Endodermal cell (in vitro differentiated cells): ENCODE measurements at places on chromosomes 1 and 21. TPM values are rescaled to one million over a fixed set of nuclear protein-coding genes. Genes with fewer than 3 reads are reported as not detected.

DNA sequence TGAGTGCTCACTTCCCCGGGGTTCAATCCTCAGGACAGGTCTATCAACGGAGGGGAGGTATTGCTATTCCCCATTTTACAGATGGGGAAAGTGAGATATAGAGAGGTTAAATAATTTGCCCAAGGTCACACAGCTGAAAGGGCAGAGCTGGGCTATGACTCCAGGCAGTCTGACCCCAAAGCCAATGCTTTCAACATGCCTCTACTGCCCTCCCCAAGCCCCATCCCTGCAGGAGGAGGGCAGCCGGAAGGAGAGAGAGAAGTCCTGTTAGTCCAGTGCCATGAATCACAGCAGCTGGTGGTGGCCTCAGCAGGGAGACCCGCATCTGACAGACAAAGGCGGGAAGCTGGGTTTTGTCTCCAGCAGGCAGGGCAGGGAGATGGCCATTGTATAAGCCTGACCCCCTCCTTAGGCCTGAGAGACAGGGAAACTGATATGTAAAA lies 20.0 kb upstream of the CLIC4 start:
- H3K36me3 ChIP-seq, result no peaks in the 10 kb centered on the region
- H3K4me3 ChIP-seq, result no peak overlapping the region
- H3K27ac ChIP-seq, result peak overlapping the region; percentile 67
- peak; percentile 95 for DNase-seq
- no peaks in the 10 kb centered on the region for H3K27me3 ChIP-seq

DNA sequence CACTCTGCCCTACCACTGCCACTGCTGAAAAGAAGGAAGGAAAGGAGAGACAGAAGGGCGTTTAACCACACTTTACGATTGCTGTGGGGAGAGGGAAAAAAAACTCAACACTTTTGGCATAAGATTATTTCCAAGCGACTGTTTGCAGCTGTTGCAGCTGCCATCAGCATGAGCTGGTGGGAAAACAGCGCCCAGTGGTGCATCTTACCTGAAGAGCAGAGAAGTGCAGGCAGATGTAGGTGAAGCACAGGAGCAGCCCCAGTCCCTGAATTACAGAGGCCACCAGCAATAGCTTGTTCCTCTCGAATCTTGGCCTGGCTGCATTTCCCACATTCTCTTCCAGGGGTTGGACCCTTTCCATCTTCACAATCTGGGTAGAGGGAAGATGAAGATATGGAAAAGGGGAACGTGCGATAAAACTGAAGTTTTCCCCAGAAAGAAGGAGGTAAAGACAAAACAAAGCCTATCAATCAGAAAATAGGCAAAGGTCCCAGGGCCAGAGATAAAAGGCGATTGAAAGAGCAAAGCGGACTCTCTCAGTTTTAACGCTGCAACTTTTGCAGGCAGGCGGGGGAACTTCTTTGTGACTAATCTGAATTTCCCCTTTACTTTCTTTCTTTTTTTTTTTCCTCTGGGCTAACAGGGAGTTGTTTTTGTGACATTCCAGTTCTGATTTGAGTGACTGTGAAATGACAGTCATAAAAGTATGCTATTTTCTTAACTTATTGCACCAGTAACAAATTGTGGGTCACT lies at the start of gene TNFSF4:
Gene TNFSF4, minus strand, starts transcription at position 516 of the 753 bp plus-strand sequence. Its CDS starts 155 bp downstream, at position 361.
- no peak within 1 kb of the TSS for H3K4me3 ChIP-seq
- peaks cover 9% of the 10 kb centered on the region for H3K4me1 ChIP-seq
- no peaks in the 10 kb centered on the region for H3K36me3 ChIP-seq
- H3K27me3 ChIP-seq, result no peaks in the 10 kb centered on the region
- no peak within 1 kb of the TSS for H3K27ac ChIP-seq
- no peak for DNase-seq

GRCh38 chr1:39196244-39197215 lies 8.0 kb upstream of the MACF1 start:
- H3K27ac ChIP-seq, result no peak overlapping the region
- no peak for DNase-seq
- no peaks in the 10 kb centered on the region for H3K36me3 ChIP-seq
- H3K27me3 ChIP-seq, result no peaks in the 10 kb centered on the region
- no peaks in the 10 kb centered on the region for H3K4me1 ChIP-seq
- no peak overlapping the region for H3K4me3 ChIP-seq

GRCh38 chr1:207670997-207671396 lies 26.1 kb downstream of the CR1L start:
- no peaks in the 10 kb centered on the region for H3K4me1 ChIP-seq
- H3K4me3 ChIP-seq, result no peak overlapping the region
- DNase-seq, result no peak
- H3K27me3 ChIP-seq, result peaks cover 31% of the 10 kb centered on the region
- no peaks in the 10 kb centered on the region for H3K36me3 ChIP-seq

DNA sequence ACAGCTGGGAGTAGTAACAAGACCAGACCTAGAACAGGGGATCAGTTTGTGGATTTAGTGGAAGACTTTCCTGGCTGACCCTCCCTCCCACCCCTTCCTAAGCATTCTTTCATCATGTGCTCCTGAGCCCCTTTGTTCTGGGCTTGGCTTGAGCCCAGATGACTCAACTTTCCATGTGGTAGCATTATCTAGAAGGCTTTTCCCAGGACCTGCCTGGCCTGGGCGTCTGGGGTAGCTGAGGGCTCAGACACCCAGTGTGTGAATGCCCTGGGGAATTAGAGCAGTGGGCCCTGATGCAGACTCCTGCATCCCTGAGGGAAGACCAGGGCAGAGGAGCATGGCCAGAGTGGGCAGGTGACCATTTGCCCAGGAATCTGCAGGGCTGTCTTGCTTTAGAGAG lies 44.1 kb upstream of the TSPAN2 start:
- no peaks in the 10 kb centered on the region for H3K27me3 ChIP-seq
- H3K4me3 ChIP-seq, result no peak overlapping the region
- no peak overlapping the region for H3K27ac ChIP-seq
- no peak for DNase-seq

DNA sequence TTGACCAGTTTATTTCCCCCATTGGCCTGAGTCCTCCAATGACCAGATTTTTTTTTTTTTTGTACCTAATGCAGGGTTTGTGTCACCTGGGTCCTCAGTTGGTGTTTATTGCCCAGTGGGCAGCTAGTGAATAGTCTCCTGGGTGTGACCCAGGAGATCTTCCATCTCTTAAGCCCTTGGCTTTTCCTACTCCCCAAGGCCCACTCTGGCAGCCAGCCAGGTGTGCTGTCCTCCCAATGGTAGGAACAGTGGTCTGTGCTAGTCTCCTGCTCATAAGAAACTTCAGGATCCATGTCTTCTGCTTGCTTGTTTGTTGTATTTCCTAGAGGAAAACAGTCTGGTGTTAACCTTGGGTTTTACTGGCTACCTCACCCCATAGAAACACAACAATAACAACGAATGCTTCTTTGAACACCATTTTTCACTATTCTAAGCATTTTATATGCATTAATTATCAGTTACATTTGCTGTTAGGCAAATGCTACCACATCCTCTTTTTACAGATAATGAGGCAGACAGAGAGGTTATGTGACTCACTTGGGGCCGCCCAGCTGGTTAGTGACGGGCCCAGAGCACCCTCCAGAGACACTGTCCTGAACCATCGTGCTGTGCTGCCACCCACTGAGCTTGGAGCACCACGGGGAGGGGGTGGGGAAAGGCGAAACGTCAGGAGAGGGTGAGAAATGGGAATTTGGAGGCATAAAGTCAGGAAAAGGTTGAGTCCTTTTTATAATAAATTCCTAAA lies 107.5 kb downstream of the HIVEP3 start:
- no peak overlapping the region for H3K4me3 ChIP-seq
- DNase-seq, result no peak
- H3K36me3 ChIP-seq, result no peaks in the 10 kb centered on the region
- no peak overlapping the region for H3K27ac ChIP-seq
- H3K4me1 ChIP-seq, result no peaks in the 10 kb centered on the region

GRCh38 chr21:44989943-44990780 lies 50.3 kb downstream of the SLX9 start:
- no peaks in the 10 kb centered on the region for H3K36me3 ChIP-seq
- H3K4me1 ChIP-seq, result no peaks in the 10 kb centered on the region
- no peak overlapping the region for H3K4me3 ChIP-seq
- no peak for DNase-seq
- no peak overlapping the region for H3K27ac ChIP-seq
- no peaks in the 10 kb centered on the region for H3K27me3 ChIP-seq

DNA sequence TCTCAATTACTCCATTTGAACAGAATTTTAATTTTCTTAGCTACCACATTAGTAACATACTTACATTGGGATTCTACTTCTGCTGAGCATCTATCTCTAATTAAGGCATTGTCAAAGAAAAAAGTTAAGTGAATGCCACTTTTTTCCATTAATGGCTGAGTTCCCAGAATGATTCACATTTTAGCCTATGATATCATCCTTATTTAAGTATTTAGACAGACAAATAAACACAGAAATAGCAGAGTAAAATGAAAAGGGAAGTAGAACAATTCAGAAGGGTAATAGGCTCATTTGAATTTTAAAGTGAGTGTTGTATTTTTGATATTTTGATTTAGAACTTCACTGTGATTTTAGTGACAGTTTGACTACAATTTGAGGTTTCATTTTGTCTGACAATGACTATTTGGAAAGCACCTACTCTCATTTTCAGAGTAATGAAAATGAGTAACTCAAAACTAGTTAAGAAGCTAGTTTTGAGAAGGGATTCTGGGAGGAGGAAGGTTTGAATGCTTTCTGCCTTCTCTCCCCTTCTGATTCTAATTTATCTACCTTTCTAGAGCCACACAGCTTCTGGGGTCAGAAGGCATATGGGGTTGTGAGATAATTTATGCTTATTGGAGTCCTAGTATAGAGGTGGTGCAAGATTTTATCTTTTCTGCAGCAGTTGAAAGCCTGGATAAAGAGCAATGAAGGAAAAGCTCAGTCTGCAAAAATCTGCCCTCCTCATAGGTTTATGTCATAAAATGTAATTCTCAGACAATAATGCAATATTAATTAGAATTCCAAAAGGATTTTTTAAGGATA lies 15.5 kb downstream of the LYPLAL1 start:
- H3K4me3 ChIP-seq, result no peak overlapping the region
- DNase-seq, result no peak
- H3K36me3 ChIP-seq, result no peaks in the 10 kb centered on the region
- no peak overlapping the region for H3K27ac ChIP-seq
- no peaks in the 10 kb centered on the region for H3K4me1 ChIP-seq

GRCh38 chr21:18148401-18148800 lies 96.2 kb upstream of the CHODL start:
- no peak for DNase-seq
- no peaks in the 10 kb centered on the region for H3K36me3 ChIP-seq
- no peaks in the 10 kb centered on the region for H3K27me3 ChIP-seq
- H3K4me1 ChIP-seq, result no peaks in the 10 kb centered on the region

DNA sequence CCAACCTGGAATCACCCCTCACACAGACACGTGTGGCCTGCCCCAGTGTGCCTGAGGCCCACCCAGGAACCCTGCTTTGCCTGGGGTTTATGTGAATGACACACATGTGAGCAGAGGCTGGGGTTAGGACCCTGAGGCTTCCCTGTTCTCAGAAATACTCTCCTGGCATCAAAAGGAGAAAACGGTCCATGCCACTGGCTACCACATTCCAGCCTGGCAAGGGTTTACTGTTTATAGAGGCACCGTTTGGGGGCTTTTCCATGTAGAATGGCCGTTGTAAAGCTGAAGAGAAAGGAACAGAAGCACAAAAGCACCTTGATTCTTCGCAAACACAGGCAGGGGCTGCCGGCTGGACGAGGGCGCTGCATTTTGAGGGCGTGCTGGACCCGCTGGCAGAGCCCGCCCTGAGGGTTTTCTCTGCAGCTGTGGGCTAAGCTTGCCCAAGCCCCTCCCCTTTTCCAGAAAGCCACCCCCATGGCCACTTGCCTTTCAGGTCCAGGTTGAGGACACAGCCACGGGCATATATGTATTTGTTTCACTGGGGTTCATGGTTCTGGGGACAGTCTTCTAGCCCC lies 13.0 kb downstream of the TFF3 start:
- no peak overlapping the region for H3K4me3 ChIP-seq
- no peak for DNase-seq
- no peaks in the 10 kb centered on the region for H3K27me3 ChIP-seq
- H3K4me1 ChIP-seq, result peaks cover 11% of the 10 kb centered on the region
- no peak overlapping the region for H3K27ac ChIP-seq

- H3K27ac ChIP-seq, result no peak overlapping the region
- H3K36me3 ChIP-seq, result peaks cover 85% of the 10 kb centered on the region
- H3K27me3 ChIP-seq, result no peaks in the 10 kb centered on the region
- no peak for DNase-seq
- H3K4me1 ChIP-seq, result peaks cover 13% of the 10 kb centered on the region
These were observed 56.8 kb downstream of the ACP6 start for GRCh38 chr1:147613506-147613905.

DNA sequence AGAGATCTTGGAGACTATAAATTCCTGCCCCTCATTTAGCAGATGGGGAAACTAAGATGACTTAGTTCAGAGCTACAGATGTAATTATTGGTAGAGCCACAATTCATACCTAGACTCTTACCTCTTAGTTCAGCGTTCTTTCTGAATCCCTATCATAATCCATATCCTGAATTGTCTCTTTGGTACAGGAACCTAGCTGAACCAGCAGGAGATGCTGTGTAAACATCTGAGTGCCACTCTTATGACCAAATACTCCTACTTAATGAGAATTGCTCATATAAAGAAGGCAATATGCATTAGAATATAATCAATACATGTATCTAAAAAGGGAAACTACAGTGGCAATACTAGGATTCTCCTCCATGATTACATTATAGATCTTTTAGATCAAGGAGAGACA lies 459.0 kb downstream of the SIPA1L2 start:
- H3K27ac ChIP-seq, result no peak overlapping the region
- DNase-seq, result no peak
- peaks cover 3% of the 10 kb centered on the region for H3K4me1 ChIP-seq
- H3K36me3 ChIP-seq, result no peaks in the 10 kb centered on the region
- no peak overlapping the region for H3K4me3 ChIP-seq

- H3K4me3 ChIP-seq, result no peak overlapping the region
- H3K36me3 ChIP-seq, result no peaks in the 10 kb centered on the region
- H3K27ac ChIP-seq, result no peak overlapping the region
- peaks cover 18% of the 10 kb centered on the region for H3K4me1 ChIP-seq
- no peaks in the 10 kb centered on the region for H3K27me3 ChIP-seq
These were observed 37.4 kb downstream of the GADD45A start for GRCh38 chr1:67722292-67722944.

GRCh38 chr1:108200687-108201051 lies 526 bp upstream of the SLC25A24 start:
- no peaks in the 10 kb centered on the region for H3K27me3 ChIP-seq
- H3K4me3 ChIP-seq, result peak overlapping the region; percentile 91
- peak; percentile 57 for DNase-seq
- H3K36me3 ChIP-seq, result peaks cover 30% of the 10 kb centered on the region
- no peaks in the 10 kb centered on the region for H3K4me1 ChIP-seq

GRCh38 chr1:226662642-226663326 lies 76.3 kb downstream of the ITPKB start:
- H3K4me1 ChIP-seq, result peaks cover 3% of the 10 kb centered on the region
- H3K36me3 ChIP-seq, result peaks cover 6% of the 10 kb centered on the region

GRCh38 chr21:36786186-36786585 lies 87.3 kb downstream of the SIM2 start:
- no peaks in the 10 kb centered on the region for H3K36me3 ChIP-seq
- H3K4me1 ChIP-seq, result no peaks in the 10 kb centered on the region
- no peak overlapping the region for H3K4me3 ChIP-seq
- no peak overlapping the region for H3K27ac ChIP-seq
- H3K27me3 ChIP-seq, result no peaks in the 10 kb centered on the region

- no peak overlapping the region for H3K4me3 ChIP-seq
- DNase-seq, result peak; percentile 80
- no peaks in the 10 kb centered on the region for H3K4me1 ChIP-seq
- H3K27ac ChIP-seq, result no peak overlapping the region
- no peaks in the 10 kb centered on the region for H3K27me3 ChIP-seq
- no peaks in the 10 kb centered on the region for H3K36me3 ChIP-seq
These were observed 16.3 kb upstream of the SARS1 start for GRCh38 chr1:109197158-109198042.

TPTE gene
- not detected in 3 replicates for total RNA-seq

NBPF20 gene
- total RNA-seq, result 2.5 to 8.3 TPM (median 6.9 TPM) in 3 replicates

PDC gene
- total RNA-seq, result not detected in 3 replicates

KMO gene
- total RNA-seq, result not detected in 3 replicates

RAP1GAP gene
- total RNA-seq, result 7.2 and 8.2 TPM in 2 replicates

FNDC10 gene
- 8.2 to 10.8 TPM (median 10.6 TPM) in 3 replicates for total RNA-seq

CRYBG2 gene
- 9.0 and 10.3 TPM in 2 replicates for total RNA-seq

KRTAP20-1 gene
- total RNA-seq, result not detected in 2 replicates

BEST4 gene
- 1.6 TPM in 2 replicates for total RNA-seq

MAP10 gene
- 2.8 and 2.9 TPM in 2 replicates for total RNA-seq
